ENCODE measurements at places on chromosomes 16 and 17. TPM values are rescaled to one million over a fixed set of nuclear protein-coding genes. Genes with fewer than 3 reads are reported as not detected.

GRCh38 chr17:79085154-79085920 is 10.7 kb downstream of the ENGASE start:
- ATAC-seq = no peak

SLC5A11 gene
- not detected for total RNA-seq

- no peak for ATAC-seq
Measured at GRCh38 chr16:56108724-56109123, 82.6 kb upstream of the GNAO1 start.

GRCh38 chr16:30053376-30054015 is 12.1 kb upstream of the ALDOA start:
- peak; percentile 9 for ATAC-seq

DNA sequence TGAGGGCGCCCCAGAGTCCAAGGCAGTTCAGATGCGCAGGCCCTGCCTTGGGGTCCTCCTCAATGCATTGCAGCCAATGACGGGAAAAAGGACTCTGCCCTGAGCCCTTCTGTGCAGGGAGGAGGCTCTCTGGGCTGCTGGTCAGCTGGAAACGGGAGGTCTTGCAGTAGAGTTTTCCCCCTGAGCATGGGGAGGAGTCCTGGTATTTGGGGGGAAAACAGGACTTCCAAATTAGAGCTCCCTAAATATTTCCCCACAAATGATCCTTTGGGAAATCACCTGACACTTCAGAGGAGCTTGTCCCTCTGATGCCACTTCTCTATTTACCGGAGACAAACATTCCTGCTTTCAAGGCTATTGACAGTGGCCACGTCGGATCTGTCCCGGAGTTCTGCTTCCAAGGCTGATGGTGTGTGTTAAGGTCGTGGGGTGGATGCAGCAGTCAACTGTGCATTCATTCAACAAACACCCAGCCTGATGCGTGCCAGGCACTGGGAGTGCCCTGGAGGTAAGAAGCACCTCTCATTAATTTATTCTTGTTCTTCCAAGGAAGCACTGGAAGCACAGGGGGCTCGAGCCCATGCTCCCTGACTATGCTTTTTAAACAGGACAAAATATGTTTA is 73.0 kb upstream of the DNAH17 start:
- ATAC-seq = no peak

GRCh38 chr17:75340631-75341030 is 51.4 kb upstream of the SLC25A19 start:
- no peak for ATAC-seq

GRCh38 chr16:5845046-5845445 is 747.5 kb upstream of the EEF2KMT start:
- no peak for ATAC-seq

All from esophagus mucosa (tissue), 1 donor.